ENCODE measurements at places on chromosomes 2 and 18.

GRCh38 chr2:64987956-64988419 is 1.2 kb upstream of the SLC1A4 start:
- no peak for DNase-seq

- DNase-seq: no peak
Observed at GRCh38 chr18:40687399-40687798, 1267.6 kb upstream of the PIK3C3 start.

- DNase-seq: no peak
Observed at GRCh38 chr2:15284614-15285013, 276.5 kb downstream of the NBAS start.

- no peak for DNase-seq
Observed at GRCh38 chr2:15747603-15748471, 156.2 kb downstream of the DDX1 start.

DNA sequence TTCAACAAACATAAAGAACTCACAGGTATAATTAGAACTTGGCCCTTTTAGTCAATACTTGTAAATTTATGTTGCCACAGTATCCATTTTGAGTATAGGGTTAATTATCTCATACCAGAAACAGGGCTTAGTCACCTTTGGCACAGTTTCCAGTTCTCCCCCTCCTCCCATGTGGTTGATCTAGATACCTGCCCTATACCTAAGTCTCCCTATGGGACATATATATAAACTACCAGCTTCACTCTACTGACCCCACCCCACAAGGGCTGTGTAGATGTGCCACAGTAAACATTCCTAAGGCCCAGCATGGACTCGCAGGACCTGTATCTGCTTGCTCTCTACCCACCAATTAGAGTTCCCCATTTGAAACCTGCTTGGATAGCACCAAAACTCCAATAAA is 371.7 kb upstream of the RND3 start:
- DNase-seq: no peak

DNA sequence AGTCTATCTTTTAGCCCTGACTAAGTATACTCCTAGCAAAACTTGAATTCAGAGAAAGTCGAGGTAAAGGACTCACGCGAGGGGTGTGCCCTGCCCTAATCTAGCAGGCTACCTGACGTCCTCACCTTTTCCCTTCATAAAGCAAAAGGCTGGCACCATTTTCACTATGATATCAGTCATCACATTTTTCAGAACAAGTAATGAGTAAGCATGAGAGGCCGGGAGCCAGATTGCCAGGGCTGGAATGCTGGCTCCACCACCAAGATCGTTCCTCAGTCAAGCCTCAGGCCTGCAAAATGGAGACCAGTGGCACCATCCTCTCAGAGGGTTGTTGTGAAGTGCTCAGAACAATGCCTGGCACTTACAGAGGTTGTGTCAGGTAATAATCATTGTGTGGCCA is 18.7 kb upstream of the NCKAP5 start:
- no peak for DNase-seq

DNA sequence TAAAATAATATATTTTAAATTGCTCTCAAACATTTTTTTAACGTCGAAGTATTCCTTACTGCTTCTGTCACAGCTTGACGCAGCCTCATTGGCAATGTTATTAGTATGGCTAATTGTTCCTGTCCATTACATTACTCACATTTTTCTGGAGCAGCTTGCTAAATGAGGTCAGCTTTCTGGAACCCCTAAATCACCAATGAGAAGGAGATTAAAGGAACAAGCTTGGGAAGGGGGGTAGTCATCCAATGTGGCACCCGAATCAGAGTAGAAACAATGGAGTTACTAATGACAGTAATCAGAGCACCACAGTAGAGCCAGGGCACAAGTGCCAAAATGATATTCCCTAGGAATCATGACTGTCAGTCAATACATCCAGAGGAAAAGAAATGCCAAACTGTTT is 5.1 kb downstream of the NEUROD1 start:
- no peak for DNase-seq

DNA sequence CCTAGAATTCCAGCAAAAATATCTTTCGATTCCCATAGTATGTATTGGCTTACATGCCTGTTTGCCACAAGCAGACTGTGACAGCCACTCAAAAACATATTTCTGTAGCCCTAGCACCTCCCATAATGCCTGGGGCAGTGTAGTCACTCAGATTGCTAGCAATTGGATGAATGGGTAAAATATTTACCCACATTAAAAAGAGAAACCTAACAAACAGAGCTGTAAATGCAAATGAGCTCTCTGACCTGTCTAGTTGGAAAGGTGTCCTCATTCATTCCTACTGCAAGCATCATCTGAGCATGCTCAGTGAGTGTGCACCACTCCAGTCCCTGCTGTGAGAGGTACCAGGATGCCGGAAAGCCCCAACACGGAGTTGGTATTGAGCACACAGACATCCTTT is 234.0 kb upstream of the RAB12 start:
- no peak for DNase-seq

DNA sequence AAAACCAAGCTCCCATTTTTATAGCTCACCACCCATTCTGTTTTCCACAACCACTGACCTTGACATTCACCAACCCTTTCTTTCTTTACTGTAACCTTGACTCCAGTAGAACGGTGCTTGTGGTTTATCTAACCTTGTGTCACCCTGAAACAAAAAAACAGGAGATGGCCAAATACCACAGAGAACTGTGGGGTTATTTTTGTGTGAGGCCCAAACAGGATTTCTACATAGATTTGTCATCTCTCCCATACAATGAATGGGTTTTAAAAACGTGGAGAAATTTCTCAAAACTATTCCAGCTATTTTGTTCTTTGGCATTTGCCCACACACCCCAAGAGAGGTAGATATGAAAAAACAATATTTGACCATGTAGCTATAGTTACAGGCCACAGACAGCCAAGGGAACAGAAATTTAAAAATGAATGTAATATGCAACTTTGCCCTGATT is 231.3 kb upstream of the TANK start:
- DNase-seq: peak; percentile 63

- no peak for DNase-seq
Observed at GRCh38 chr2:135159191-135159590, 107.1 kb downstream of the RAB3GAP1 start.

DNA sequence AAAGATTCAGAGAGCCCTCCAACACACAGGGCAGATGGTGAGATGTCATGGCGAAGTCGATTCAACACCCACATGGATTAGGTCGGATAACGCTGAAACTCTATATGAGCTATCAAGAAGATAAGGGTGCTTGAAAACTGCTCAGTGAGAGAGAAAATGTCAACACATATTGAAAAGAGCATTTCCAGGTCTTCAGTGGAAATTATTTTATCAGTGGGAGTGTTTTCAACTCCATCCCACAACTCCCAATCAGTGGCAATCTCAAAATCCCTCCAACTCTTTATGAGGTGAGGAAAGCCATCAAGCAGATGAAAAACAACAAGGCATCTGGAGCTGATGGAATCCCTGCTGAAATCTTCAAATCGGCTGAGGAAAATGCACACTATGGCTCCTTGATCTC is 104.5 kb upstream of the KLHL14 start:
- DNase-seq: no peak

- no peak for DNase-seq
Observed at GRCh38 chr2:238383743-238384380, 42.9 kb upstream of the ASB1 start.

- DNase-seq: no peak
Observed at GRCh38 chr2:105158002-105158401, 83.5 kb upstream of the GPR45 start.

All from AG04449 (cell line).